Stimulated activated CD4-positive, alpha-beta T cell treated with anti-CD3 and anti-CD28 coated beads, Interleukin-12 subunit alpha, Interleukin-12 subunit beta, amount 100 ng/mL, for 48 hours (primary cell): ENCODE measurements at places on chromosomes 2 and 18.

DNA sequence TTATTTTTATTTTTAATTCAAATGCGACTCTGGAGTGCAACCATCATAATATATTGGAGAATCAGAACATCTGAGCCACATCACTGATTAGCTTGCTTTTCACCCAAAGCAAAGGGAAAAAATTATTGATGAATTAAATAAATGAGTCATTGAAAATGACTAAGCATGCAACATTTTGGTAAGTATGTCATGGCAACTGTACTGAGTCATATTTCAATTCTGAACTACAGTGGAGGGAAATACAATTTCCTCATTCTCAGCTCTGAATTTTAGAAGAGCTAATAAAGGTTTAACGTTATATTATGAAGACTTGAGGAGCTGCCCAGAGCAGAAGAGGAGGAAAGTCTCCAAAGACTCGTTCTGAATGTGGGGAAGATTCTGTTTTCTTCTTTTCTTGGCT lies 89.6 kb upstream of the CCDC68 start:
- DNase-seq, result no peak

- no peak for DNase-seq
Measured at GRCh38 chr18:4198956-4199355, 256.2 kb downstream of the DLGAP1 start.

GRCh38 chr2:17557596-17557995 lies 17.1 kb downstream of the VSNL1 start:
- no peak for DNase-seq

DNA sequence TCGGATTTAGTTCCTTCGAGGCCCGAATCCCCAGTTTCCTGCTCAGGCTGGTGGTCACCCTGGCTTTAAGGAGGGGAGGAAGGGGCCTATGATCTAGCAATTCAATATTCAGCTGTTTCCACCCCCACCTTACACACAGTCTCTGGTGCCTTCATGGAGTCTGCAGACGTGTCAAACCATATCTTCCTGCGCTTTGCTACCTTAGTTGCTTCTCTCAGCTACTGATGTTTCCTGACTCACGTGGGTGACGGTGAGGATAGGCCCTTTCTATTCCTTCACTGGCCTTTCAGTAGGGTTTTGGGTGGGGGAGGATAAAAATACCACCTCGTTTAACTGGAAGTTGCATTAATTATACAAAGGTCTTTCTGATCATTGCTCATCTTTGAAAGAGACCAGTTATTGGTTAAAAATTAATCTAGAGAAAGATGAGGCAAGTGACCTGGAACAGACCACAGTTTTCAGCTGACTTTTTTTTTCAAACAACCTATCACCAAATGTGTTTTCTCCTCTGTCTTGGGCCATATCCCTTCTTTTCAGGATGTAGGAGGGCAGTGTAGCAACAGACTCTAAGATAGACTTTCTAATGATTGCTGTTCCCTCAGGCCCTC lies 49.7 kb downstream of the SH2D6 start:
- DNase-seq, result no peak

GRCh38 chr2:29367986-29368658 lies 252.9 kb downstream of the CLIP4 start:
- DNase-seq, result no peak

DNA sequence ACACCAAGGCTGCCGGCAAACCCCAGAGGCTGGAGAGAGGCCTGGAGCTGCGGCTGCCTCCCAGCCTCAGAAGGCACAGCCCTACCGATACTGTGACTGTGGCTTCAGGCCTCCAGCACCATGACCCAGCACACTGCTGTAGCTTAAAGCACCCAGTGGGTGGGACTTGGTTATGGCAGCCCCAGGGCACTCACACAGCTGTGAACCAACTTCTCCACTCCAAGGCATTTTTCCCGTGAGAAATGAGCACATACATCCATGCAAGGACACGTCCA lies 199.5 kb downstream of the NDUFA10 start:
- no peak for DNase-seq

GRCh38 chr2:17540813-17541530 lies 476 bp downstream of the VSNL1 start:
- no peak for DNase-seq

GRCh38 chr2:218063486-218063885 lies 5.6 kb upstream of the RUFY4 start:
- no peak for DNase-seq

GRCh38 chr2:177265824-177266817 lies 1.6 kb upstream of the NFE2L2 start:
- DNase-seq, result no peak

DNA sequence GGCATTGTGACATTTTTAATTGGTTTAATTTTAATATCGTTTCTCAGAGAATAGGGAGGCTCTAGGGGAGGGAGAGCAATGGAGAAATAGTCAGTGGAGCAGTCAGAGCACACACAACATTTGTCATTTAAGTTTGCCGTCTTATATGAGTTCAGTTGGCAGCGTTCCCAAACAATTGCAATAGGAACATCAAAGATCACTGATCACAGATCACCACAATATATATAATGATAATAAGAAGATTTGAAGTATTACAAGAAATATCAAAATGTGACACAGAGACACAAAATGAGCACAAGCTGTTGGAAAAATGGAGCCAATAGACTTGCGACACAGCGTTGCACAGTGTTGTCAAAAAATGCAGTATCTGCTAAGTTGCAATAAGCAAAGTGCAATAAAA lies 303.7 kb downstream of the CDH19 start:
- no peak for DNase-seq

DNA sequence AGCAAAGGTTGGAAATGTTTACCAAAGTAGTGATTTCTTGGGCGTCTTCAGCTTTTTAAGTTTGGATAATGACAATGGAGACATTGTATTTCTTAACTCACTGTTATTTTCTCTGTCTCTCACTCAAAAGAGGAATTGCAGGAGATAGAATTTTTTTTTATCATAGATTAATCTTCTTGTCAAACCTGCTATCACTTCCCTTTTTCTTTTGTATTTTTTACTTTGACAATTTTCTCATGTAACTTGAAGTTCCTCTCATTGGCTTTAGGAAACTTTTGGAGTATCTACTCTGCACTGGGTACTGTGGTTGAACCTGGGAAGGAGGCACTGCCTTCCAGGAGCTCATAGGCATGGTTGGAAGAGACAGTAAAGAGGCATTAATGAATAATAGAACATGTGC lies 489.1 kb downstream of the CNTNAP5 start:
- DNase-seq, result no peak

DNA sequence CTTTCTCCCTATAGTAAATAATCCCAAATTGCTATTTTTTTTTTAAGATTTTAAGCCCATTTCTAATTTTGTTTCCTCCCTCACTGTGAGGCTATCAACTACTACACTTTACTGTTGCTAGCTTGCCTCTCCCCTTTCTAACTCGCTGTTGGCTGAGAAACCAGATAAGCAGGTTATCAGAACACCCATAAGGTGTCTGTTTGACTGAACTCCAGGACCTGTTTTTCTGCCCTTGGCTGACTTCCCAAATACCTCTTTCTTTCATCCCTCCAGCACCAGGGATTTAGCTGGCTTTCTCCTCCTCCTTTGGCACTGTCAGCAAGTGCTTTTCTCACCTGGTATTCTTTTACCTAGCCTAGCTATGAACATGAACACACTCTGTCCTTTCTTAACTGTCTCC lies 11.1 kb downstream of the TRAK2 start:
- no peak for DNase-seq

- DNase-seq, result no peak
Measured at GRCh38 chr2:6793371-6793770, 72.3 kb downstream of the CMPK2 start.

- no peak for DNase-seq
Measured at GRCh38 chr2:95179451-95179850, 13.8 kb downstream of the ZNF2 start.

DNA sequence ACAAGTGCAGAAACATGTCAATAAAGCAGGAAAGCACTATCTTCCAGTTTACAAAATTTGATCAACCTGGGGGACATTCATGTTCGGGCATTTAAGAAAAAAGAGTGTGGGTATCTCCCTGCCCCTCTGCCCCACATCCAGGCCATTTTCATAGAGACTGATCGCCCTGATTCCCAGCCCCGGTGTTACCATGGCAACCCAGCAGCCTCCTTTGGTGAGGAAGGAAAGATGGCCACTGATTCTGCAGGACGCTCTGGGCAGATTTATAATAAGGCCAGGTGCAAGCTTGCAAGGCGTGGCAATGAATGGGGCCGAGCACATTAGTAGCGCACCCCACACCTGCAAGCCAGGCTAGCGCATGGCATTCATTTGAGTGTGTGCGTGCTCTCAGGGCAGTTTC lies 36.7 kb upstream of the ARL4C start:
- no peak for DNase-seq

GRCh38 chr18:78731016-78731397 lies 248.6 kb upstream of the SALL3 start:
- no peak for DNase-seq

DNA sequence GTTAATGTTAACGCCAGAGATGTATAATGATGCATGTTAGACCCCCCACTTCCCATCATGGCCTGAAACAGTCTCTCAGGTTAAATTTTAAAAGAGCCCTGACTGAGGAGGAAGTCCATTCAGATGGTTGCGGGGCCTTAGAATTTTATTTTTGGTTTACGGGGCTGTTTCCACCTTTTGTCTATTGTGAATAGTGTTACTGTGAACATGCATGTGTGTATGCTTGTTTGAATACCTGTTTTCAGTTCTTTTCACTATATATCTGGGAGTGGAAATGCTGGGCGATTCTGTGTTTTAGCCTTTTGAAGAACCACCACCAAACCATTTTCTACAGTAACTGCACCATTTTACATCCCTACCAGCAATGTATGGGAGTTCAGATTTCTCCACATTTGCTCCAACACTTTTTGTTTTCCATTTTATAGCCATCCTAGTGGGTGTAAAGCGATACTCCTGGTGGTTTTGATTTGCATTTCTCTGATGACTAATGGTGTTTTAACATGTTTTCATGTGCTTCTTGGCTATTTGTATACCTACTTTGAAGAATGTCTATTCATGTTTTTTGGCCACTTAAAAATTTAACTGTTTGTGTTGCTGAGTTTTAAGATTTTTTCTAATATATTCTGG lies 133.0 kb downstream of the MYO3B start:
- DNase-seq, result no peak

DNA sequence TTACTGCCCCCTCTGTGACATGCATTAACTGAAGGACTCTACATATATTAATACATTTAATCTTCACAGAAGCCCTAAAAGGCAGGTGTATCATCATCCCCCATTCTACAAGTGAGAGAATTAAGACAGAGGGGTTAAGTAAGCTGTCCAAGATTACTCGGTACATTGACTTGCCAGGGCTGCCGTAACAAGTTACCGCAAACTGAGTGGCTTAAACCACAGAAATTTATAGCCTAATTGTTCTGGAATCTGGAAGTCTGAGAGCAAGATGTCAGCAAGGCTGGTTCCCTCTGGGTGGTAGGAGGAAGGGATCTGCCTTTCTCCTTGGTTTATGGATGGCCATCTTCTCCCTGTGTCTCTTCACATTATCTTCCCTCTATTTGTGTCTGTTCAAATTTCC lies 605.5 kb downstream of the EPHA4 start:
- no peak for DNase-seq

DNA sequence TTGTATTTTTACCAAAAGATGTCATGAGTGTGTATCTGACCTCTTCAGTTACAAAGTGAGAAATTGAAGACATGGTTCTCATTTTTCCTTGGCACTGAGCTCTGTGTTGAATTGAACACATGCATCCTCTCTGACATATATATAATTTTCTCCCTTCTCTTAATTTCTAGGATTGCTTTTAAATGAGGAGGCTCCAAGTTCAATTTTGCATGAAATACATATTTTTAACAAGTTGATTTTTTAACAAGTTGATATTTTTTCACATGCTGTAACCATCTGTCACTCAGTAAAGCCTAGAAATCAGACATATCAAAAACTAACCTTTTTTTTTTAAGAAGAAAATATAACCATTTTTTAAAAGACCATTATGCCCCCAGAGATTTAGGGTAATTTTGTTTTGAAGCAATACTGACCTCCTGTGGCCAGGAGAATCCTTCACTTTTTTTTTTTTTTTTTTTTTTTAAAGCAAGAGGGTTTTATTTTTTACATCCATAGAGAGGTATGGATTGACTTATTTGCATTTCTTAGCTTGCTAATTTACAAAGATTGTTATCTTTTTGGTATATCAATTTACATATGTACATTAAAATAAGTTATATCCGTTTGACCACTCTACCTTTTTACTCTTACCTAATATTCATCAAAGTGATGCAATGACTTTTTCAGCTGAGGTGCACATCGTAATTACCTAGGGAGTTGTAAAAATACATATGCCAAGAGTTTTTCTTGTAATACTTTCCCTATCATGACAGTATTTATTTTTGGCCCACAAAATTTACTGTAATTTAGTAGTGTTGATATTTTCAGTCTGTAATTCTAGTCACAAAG lies 161.8 kb downstream of the SOCS6 start:
- DNase-seq, result no peak

- DNase-seq, result no peak
Measured at GRCh38 chr2:24050041-24050979, 769 bp downstream of the FKBP1B start.

DNA sequence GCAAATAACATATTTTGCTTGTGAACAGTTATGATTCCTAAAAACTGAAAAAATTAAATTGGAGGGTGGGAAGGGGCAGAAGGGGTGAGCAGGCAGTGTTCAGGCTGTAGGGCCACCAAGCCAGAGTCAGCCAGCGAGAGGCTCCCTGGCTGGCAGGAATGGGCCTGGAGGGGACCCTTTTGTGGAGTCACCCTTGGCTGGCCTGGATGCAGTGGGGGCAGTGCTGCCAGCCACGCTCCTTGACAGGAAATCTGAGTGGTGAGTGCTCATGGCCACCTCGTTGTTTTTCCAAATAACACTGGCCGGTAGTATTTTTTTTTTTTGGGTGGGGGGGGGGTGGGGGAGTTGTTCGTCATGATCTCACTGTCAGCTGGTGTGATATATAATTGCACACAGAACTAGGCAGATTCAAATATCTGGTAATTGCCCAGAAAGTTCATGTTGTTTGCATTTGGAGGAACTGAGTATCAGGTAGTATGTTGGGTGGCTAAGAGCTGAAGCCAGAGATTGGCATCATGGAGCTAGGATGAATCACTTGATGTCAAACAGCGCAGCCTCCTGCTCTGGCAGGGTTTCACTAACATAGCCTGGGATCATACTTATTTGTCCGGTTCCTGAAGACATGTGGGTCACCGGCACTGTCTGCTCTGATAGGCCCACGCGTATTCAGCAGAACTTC lies 160.0 kb downstream of the PTGR3 start:
- DNase-seq, result no peak

DNA sequence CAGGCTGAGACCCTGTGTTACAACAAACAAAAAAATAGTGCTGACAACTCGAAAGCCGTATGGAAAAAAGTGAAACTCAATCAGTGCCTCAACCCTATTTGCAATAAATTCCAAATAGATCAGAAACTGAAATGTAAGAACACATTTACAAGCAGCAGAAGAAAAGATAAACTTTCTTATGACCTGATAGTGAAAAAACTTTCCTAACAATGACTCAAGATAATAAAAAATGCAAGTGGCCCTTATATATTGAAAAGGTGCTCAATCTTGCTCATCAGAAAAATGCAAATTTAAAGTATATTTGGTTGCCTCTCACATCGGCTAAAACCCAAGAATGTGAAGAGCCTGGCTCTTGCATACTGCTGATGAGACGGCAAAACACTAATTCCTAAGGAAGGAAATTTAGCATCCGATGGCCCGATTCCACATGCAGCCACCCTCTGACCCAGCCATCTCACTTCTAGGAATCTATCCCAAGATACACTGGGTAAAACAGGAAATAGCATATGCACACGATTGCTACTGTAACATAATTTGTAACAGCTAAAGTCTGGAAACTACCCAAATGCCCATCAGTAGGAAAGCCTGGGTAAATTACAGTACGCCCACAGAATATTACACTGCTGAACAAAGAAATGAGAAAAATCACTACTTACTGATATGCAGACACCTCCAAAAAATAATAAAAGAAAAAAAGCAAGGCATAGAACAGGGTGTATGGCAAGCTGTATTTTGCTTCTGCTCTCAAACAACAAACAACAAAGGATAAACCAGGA lies 56.8 kb downstream of the HDLBP start:
- no peak for DNase-seq
